ENCODE measurements at places on chromosomes 7 and 10.

DNA sequence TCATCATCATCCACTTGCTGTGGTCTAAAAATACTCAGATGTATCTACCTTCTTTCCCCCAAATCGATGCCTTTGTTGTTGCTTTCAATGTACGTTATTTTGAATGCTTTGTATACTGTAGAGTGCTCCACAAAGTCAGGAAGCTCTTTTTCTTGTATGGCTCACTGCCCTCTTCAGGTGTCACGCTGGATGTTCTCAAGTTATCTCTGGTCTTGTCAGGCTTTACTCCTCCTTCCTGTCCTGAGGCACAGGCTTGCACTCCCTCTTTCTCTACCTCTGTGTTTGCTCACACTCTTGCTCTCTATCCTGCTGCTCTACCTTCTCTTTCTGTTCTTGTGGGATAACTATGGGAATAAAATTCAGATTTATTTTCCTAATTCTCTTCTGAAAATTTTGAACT lies 381.3 kb downstream of the NRG3 start:
- DNase-seq, result no peak

DNA sequence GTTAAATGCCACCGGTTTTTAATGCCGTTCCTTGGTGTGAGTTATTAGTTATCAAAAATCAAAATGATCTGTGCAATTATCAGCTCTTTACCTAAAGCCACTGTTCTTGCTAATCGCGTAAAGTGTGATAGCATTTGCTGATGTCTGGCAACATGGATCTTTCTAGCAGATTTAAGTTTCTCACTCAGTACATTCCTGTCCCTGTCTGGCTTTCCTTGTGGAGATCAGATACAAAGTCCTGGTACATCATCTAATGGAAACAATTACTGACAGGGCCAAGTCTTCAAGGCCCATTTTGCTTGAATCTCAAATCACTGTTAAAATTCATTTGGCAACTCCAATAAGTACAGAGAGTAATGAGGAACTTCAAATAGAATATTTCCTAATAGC lies 755.7 kb downstream of the AUTS2 start:
- DNase-seq, result no peak

DNA sequence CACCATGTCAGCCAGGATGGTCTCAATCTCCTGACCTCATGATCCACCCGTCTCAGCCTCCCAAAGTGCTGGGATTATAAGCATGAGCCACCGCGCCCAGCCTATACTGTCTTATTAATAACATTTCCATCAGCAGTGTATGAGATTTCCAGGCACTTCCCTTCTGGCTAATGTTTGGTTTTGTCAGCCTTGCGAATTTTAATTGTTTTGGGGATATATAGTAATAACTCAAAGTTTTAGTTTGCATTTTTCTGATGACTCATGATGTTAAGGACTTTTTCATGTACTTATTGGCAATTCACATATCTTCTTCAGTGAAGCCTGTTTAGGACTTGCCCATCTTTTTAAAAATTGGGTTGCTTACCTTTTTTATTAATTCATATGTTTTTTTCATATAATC lies 76.0 kb downstream of the TMEM270 start:
- no peak for DNase-seq

DNA sequence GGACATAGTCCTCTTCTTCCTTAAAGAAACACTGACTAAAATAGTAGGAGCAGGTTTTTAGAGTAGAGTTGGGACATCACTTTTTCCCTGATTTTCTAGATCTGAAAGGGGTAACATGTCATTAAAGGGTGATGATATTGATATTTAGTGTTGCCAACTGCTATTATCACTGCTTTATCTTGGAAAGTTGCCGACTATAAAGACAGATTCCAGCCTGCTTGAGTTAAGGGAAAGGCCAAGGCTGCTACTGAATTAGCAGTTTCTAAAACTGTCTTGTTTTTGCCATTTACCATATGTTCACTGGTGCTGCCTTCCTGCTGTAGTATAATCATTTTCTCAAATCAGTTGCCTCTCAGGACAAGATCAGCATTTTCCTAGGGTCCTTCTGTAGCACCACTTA lies 29.7 kb downstream of the AP3M1 start:
- DNase-seq, result no peak

DNA sequence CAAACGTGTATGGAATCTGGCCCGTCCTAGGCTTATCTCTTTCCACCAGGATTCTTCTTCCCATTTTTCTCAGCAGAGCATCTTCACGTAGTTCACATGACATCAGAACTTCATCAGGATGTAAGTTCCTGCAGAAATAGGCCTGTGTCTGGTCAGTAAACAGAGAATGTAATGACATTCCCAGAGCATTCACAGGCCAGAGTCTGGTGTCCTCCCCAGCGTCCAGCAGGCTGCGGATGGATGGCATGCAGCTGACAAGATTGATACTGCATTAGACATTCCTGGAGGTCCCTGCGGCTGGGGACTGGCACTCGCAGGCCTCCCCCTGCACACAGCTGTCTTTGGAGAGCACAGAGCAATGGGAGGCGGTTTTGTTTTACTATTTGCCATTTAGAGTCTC lies 28.7 kb downstream of the MGMT start:
- no peak for DNase-seq

- DNase-seq, result no peak
Observed at GRCh38 chr7:150610233-150610632, 22.0 kb downstream of the GIMAP6 start.

DNA sequence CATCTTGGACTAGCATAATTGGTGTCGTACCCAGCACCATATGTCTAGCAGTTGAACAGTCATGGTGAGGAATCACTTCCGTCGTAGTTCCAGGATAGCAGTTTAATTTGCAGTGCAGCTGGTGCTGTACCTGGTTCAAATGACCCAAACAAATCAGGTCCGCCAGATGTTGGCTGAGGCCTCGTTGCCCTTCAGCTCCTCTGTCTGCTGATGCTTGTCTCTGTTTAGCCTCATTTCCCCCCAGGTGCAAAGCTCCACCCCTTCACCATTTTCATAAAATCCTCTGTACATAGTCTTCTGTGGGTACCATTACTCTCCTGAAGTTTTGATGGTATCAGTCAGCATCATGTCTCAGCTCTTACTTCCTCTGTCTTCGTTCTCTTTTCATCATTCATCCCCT lies 35.1 kb downstream of the UMAD1 start:
- no peak for DNase-seq

GRCh38 chr7:85566095-85566794 lies 379.4 kb upstream of the SEMA3D start:
- no peak for DNase-seq

DNA sequence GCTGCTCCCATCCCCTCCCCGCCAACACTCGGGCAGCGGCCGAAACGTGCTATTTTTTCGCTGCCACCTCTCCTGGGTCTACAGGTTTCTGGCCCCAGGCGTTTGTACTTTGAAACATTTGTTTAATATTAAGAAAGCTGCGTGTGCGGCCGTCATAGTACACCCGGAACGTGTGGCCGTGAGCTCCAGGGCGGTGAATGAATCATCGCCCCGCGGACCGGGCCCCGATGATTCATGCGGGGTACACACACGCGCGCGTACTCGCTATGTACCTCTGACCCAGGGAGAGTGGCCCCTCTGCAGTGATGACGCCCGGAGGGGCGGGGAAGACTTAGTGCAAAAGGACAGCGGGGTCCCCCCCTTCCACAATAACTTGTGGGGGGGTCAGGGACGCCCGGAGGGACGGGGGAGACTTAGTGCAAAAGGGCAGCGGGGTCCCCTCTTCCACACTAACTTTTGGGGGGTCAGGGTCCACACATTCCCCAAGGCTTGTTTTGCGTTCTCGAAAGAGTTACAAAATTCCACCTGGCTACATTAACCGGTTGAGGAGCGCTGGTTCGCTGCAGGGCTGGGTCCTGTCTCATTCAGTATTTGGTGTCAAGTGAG lies 56.5 kb upstream of the PCGF5 start:
- no peak for DNase-seq

Data from NCI-H187 (cell line).